Renal cortical epithelial cell (primary cell): ENCODE measurements at places on chromosomes 16 and 17.

DNA sequence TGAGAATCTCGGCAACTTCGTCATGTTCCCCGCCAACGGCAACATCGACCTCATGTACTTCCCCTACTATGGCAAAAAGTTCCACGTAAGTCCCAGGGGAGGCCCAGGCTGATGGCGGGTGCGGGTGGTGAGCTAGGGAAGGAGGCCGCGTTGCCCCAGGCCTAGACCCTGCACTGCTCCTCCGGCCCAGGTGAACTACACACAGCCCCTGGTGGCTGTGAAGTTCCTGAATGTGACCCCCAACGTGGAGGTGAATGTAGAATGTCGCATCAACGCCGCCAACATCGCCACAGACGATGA lies 4.8 kb downstream of the ATP1B2 start:
- no peak for DNase-seq

DNA sequence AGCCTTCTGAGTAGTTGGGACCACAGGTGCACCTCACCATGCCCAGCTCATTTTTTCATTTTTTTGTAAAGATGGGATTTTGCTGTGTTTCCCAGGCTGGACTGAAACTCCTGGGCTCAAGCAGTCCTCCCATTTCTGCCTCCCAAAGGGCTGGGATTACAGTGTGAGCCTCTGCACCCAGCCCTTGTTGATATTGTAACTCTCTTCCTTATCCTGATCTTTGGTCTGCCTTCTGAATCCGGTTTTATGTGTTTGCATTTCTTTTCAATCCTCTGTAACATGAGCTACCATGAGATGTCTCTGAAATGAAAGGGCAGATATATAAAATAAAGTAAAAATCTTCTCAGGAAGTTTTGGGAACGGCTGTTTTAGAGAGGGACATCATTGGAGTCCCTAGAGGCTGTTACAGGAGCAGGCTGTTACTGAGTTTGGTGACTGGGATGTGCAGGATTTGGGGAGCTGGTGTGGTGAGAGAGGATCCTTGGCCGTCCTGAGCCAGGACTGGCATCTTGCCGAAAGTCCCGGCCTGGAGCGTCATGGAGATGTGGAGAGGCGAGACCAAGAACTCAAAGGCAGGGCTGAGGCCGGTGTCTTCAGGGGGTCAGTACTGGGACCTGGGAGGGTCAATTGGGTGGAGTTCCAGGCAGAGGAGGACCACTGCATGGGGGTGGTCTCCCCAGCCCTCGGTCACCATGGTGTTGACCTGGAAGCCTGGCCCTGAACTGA lies 39.4 kb downstream of the ATP2C2 start:
- DNase-seq: no peak

DNA sequence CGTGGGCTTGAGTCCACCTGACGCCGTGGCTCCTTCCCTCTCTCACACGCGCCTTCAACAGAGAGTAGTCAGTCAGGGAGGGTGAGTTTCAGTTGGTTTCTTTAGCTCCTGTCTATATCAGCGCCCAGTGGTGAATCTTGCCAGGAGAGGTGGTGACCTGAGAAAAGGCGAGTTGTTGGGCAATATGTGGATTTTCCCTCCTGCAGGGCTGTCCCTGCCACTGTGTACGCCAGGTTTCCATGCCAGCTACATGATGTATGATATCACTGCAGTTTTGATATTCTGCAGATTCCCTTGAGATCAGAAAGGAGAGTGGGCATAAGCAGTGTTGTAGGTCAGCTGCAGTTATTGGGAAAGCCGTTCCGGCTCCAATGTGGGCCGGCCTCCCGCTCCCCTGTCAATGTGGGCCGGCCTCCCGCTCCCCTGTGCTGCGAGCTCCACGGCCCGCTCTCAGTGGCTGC lies 31.4 kb downstream of the BANP start:
- DNase-seq: peak; percentile 42

- peak; percentile 88 for DNase-seq
These were observed 31.5 kb downstream of the QPRT start for GRCh38 chr16:29710227-29711219.

GRCh38 chr16:17412221-17412620 lies 58.5 kb downstream of the XYLT1 start:
- DNase-seq: no peak

DNA sequence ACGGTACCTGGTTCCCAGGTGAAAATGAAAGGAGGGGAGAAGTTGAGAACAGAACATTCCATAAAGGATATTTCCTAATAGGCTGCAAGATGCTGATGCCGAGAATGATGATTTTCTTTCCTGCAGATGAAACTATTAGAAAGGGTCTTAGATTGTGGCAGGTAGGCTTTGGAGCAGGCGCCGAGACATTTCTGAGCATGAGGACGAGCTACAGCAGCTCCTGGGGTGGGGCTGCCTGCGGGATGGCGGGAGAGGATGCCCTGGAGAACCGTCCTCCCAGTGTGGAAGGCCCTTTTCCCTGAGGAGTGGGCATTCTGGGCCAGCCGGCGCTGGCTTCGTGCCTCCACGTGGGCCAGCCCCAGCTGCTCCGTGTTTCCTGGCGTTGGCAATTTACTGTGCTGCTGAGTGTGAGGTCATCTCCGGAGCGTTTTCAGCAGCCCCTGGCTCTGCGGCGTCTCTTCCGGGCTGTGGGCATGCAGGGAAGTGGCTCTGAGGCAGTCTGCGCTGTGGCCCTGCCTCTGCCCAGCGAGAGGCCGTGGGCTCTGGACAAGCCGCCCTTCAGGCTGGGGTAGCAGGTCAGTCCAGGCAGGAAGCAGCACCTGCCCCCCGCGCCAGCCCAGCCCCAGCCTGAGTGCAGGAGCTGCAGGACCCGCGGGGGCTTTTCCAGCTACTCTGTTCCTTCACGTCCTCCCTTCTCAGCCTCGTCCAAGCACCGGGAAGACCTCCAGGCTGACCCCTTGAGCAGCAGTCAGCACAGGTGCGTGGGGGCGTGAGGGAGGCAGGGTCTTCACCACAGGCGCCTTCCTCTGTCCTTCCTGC lies 12.2 kb downstream of the ENGASE start:
- no peak for DNase-seq

DNA sequence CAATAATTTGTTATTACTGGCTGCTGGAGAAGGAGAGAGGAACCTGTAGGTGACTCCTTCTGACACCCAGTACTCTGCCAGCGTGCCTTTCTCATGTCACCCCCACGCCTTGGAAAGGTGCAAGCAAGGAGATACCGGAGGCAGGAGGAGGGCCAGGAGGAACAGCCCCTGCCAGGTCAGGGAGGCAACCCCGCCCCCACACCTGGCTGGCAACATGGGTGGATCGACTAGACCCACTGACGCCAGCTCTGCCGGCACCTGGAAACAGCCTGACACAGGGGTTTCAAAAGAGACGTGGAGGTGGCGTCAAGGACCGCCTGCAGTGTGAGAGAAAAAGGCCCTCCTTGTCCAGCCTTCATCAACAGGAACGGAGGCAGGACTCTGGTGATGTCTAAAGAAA lies 62.3 kb downstream of the CYB5B start:
- DNase-seq: no peak

- DNase-seq: no peak
These were observed 10.1 kb upstream of the COL1A1 start for GRCh38 chr17:50211249-50212120.

DNA sequence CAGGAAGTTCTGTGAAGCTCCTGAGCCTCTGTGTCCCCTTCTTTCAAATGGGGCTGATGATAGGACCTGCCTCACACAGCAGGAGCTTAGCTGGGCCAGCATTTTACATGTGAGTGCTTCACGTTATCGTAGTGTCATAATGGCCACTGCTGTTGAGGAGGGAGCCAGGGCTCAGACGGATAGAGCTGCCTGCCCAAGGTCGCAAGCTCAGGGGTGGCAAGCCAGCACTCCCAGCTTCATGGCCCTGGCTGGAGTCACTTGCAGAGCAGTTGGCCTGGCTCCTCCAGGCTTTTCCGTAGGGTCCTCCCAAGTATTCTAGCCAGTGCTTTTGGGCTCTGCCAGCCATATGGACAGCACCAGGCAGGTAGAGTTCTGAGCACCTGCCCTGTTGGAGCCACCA lies 115.1 kb downstream of the SOCS1 start:
- no peak for DNase-seq

DNA sequence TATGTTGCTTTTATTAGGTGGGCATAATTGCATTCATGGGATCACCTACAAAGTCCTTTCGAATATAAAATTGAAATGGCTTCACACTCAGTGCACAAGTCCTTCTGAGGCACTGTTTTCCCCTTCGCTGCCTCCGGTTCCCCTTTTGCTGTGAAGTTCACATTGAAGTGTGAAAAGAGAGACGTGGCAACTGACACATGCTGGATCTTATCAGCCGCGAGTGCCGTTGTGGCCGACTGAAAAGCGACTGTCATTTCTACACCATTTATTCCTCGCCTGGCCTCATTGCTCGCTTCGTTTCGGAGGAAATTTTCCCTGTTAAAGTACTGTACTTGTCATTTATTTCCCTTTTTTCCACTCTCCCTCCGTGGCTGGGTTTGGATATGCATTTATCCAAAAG lies 423.5 kb downstream of the MAF start:
- no peak for DNase-seq

DNA sequence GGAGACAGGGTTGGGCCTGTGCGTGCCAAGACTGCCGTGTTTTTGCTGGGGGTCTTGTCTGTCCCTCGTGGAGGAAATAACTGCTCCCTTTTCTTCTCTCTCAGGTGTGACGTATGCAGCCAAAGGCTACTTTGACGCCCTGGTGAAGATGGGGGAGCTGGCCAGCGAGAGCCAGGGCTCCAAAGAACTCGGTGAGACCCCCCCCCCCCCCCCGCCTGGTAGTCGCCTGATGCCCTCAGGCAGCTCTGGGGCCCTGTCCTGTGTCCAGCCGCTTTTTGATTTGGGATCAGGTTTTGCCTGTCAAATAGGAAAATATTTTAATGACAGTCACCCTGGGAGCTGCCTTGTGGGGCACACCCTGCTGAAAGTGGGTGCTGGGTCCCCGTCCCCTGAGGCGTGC lies 22.8 kb downstream of the BAIAP2 start:
- DNase-seq: no peak

GRCh38 chr16:30444231-30445148 lies 1.2 kb downstream of the SEPHS2 start:
- no peak for DNase-seq

- DNase-seq: no peak
These were observed 48.5 kb downstream of the NOS2 start for GRCh38 chr17:27751622-27752490.

GRCh38 chr16:83011939-83012338 lies 385.2 kb downstream of the CDH13 start:
- no peak for DNase-seq

DNA sequence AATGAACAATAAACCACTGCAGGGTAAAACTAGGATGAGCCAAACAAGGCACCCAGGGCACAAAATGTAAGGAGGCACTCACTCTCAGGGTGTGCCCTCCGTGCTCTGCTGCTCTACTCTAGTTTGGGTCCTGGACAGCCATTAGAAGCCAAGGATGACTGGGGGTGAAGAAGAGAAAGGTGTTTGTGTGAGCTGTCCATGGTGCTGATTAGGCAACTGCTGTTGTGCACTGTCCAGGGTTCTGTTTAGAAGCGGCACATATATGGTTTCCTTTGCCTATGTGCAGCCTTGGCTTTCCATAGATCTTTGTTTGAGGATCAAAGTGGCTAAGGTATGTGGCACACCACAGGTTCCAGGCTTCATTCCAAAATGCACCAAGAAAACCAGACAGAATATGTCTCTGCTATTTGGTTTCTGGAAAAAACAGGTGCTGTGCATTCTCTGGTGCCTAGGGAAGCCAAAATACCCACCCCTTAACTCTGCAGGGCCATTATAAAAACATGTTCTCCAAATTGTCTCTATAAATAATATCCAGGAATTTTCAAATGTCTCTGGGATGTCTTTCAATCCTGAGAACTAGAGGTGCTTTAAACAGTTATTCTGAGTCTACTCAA lies 123.5 kb downstream of the CBLN1 start:
- DNase-seq: peak; percentile 3

- DNase-seq: no peak
These were observed at the start of gene CDK5R1 for GRCh38 chr17:32486701-32487472. CDK5R1 (plus strand) TSS chr17:32486993; CDS start chr17:32487621, 628 bp downstream.

- DNase-seq: no peak
These were observed 12.7 kb upstream of the CHD3 start for GRCh38 chr17:7875804-7876370.

DNA sequence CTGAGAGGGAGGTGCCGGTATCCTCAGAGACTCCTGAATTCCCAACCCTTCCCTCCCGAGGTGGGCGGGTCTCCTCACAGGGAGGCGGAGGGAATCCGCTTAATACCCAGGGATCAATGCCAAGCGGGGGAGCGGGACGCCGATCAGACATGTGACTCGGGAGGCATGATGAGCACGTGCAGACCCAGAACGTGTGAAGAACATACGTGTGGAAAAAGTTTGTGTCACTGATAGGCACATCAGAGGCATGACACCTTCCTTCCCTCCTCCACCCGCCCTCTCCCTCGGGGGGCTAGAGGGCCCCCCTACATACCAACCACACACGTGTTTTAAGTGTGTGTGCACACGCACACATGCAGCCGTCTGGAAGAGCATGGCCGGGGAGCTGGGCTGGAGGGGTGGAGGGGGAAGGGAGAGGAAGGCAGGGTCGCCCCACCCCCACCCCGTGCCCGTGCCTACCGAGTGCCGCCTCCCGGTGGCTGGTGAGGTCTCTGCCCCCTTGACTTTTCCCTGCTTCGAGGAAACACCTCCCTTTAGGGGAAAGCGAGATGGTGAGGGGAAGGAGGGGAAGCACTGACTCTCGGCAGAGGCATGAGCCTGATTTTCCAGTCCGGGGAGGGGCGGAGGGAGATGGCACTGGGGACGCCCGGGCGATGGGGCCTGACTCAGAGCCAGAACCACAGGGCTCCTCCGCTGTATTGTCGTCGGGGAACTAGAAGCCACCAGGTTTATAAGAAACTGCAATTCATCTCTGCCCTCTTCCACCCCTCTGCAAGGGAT lies 12.1 kb upstream of the TBX21 start:
- no peak for DNase-seq

GRCh38 chr17:77404812-77405581 lies 264.2 kb downstream of the SEC14L1 start:
- DNase-seq: peak; percentile 46

- no peak for DNase-seq
These were observed 147.0 kb upstream of the RBFOX1 start for GRCh38 chr16:7185689-7186088.

DNA sequence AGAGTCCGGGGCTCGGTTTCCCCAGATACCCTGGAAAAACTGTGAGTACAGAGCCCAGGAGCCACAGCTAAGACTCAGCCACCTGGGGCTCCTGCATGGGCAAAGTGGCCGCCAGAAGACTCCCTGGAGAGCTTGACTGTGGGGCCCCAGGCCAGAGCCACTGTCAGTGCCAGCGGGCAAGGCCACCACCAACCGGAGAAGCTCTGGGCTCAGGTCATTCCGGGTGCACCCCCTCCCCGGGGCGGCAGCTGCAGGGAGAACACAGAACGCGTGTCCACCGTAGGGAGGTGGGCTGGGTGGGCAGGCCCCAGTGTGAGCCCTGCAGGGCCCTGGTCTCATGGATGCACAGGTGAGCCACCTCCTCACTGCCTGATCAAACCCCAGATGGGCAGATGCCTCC lies 22.3 kb upstream of the RBFOX3 start:
- no peak for DNase-seq

GRCh38 chr17:60153606-60154390 lies 4.0 kb downstream of the CA4 start:
- no peak for DNase-seq
